ENCODE measurements at places on chromosomes 12 and 14.

DNA sequence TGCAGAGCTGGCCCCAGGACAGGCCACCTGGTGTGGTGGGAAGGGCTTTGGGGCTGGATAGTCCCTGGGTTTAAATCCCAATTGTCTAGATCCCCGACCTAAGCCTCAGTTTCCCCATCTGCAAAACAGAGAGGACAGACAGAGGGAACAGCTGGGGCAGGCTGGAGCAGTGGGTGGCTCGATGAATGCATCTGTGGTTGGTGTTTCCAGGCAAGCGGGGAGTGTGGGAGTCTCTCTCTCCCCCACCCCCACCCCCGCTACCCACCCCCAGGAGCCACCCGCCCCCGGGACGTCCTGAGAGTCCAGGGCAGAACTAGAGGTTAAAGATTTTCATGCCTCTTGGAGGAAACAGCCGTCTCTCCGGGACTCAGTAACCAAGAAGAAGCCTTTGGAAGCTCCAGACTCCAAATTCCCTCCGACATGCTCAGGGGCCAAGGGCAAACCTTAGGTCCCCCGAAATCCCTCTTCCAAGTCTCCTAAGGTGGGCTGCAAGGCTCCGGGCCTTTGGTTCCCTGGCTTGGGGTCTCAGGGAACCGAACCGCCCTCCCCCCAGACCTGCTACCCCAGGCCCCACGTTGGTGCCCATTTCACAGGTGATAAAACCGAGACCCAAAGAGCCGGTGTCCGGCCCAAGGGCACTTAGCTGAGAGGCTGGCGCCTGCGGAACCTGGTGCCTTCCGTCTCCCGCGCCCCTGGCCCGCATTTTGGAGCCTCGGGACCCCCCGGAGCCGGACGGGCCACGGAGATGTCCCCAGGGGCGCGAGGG, 474 bp downstream of the TRPV4 start:
- DNase-seq, result no peak

GRCh38 chr12:113314121-113314529, 20.8 kb downstream of the SLC8B1 start:
- no peak for DNase-seq

DNA sequence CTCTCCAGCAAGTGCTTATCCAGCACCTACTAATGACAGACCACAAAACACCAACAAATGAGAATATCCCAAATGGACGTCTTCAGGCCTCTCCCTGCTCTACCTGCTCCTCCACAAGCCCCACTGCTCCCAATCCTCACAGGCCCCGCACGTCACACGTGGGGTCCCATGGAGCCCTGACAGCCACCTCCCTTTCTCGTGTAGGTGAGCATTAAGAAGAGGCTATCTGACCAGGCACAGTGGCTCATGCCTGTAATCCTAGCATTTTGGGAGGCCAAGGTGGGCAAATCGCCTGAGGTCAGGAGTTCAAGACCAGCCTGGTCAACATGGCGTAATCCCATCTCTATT, 5.4 kb downstream of the RIMBP2 start:
- no peak for DNase-seq

- DNase-seq, result no peak
Measured at GRCh38 chr12:124205405-124205804, 89.5 kb upstream of the RFLNA start.

GRCh38 chr12:52382854-52383253, 2.6 kb downstream of the KRT84 start:
- no peak for DNase-seq

GRCh38 chr14:72947366-72948160, 21.3 kb downstream of the DCAF4 start:
- no peak for DNase-seq

- DNase-seq, result no peak
Measured at GRCh38 chr12:46435029-46435428, 62.5 kb upstream of the SLC38A2 start.

DNA sequence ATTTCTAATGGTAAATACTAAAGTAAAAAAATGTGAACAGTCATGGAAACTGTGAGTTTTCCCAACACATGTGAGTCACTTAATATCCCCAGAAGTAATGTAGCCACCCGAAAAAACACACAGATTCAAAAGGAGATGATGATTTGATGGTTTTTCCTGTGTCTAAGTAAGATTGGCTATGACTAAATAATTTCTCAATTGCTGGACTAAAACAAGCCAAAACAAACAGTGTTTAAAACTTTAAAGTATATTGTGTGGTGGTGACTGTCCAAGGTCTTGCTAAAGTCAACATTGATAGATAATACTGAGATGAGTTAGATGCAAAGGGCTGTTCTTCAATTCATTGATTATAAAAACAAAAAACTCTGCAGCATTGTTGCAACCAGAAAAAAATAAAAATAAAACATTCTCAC, 89.6 kb upstream of the SOX5 start:
- DNase-seq, result peak; percentile 70

DNA sequence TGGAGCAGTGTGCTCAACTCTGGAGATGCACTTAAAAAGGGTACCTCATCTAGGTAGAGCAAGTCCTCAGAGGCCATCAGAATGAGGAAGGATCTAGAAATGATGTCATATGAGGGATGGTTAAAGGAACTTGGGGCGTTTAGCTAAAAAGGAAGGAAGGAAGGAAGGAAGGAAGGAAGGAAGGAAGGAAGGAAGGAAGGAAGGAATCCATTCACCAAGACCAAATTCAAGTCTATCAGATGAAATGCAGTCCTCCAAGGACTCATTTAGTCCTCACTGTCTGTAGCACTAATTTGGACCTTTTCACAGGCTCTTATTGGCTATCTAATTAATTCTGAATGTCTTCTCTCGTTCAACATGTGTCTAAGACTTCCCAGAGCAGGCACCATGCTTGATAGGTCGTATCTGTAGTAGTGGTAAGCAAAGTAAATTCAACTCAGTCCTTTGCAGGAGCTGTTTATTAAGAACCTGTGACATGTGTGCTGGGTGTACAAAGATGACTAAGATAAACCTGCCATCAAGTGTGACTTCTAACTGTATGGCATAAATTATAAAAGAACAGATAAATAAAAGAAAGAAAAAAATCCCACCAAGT, 63.5 kb downstream of the LLPH start:
- no peak for DNase-seq

- DNase-seq, result no peak
Measured at GRCh38 chr12:89663577-89664357, 44.9 kb downstream of the ATP2B1 start.

GRCh38 chr12:107736914-107737313, 24.0 kb downstream of the PRDM4 start:
- DNase-seq, result no peak

- no peak for DNase-seq
Measured at GRCh38 chr14:32009221-32009975, 67.7 kb upstream of the ARHGAP5 start.

- no peak for DNase-seq
Measured at GRCh38 chr14:105316968-105317510, 2.5 kb downstream of the PACS2 start.

- DNase-seq, result peak; percentile 65
Measured at GRCh38 chr12:62192180-62192902, 67.9 kb upstream of the USP15 start.

DNA sequence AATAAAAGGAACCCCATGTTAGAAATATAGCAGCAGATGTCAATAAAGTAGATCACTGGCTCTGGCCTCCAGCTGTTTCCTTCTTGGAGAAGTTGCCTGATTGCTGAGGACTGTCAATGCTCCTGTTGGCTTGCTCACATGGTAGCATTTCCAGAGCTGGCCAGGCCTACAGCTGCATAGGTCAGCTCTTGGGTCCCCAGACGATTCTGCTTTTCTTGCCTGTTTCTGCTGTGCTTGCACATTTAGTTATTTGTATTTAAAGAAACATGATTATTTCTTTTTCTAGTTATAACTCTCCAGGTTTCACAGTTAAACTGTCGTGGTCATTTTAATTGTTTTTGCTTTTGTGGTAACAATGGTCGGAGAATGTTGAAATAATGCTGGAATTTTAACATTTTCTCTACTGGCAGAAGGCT, 7.2 kb downstream of the NAV3 start:
- no peak for DNase-seq

DNA sequence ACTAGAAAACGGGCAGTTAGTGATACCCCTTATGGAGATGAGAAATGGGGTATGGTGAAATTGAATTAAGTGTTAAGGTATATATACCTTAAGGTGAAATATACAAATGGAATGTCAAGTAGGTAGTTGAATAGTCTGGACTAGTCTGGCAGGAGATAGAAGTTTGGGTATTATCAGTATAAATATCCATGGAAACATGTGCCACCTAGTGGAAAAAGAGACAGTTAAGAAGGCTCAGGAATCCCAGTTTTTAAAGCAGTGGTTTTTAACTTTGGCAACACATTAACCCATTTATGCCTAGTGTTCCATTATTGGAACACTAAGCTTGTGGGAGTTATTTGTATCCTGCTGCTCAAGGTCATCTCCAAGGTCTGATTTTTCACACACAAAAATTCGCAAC, 38.6 kb upstream of the TPH2 start:
- no peak for DNase-seq

GRCh38 chr14:103897075-103897947, 30.9 kb upstream of the TDRD9 start:
- DNase-seq, result no peak

DNA sequence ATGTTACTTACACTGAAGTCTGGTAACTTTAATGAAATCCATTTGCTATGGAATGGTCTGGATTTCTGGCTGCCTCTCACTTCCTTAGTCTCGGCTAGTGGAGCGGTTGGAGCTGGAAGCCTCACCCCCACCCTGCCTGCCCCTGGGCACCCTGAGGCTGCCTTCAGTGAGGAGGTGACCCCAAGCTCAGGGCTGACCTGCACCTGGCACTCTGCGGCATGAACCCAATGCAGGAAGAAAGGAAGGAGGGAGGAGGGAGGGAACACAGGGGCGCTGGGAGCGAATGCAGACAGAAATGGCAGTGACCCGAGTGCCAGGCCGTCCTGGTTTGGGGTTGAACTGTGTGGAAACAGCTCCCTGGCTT, 353.1 kb downstream of the TMEM121 start:
- no peak for DNase-seq

DNA sequence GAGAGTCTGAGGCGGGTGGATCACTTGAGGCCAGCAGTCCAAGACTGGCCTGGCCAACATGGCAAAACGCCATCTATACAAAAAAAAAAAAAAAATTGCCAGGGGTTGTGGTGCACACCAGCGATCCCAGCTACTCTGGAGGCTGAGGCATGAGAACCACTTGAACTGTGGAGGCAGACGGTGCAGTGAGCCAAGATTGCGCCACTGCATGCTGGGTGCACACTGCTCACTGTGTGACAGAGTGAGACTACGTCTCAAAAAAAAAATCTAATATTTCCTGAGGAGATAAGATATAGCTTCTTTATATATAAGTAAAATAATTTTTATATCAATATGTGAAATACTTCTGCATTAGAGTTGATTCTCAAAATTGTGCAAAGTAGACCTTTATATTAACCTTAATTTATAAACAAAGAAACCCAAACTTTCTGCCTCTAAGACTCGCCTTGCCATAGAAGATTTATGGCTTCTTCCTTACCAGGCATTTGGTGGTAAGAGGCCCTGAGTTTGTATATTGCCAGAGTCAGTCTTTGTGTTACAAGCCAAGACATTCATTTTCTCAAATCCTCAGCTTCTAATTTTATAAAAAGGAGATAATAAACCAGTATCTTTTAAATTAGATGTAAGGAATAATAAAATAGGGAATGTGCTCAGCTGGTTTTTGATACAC, 1226.7 kb downstream of the FLRT2 start:
- DNase-seq, result no peak

DNA sequence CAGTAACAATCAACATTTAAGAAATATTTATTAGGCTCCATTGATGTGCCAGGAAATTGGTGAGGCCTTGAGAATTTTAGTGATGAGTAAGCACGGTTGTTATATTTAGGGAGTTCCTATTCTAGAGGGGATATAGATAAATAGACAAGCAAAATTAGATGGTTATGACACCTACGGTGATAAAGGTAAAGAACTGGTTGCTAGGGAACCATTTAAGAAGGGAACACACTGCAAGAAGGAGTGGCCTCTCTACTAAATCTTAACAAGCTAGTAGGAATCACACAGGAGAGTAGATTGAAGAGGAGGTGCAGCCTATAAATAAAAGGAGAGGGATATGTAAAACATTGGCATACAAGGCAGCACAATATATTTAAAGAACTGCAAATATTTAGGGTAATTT, 155.2 kb downstream of the LRIG3 start:
- no peak for DNase-seq

- no peak for DNase-seq
Measured at GRCh38 chr12:17778242-17778641, 311.8 kb downstream of the RERGL start.

GRCh38 chr14:96320605-96321004, 42.5 kb downstream of the ATG2B start:
- no peak for DNase-seq

DNA sequence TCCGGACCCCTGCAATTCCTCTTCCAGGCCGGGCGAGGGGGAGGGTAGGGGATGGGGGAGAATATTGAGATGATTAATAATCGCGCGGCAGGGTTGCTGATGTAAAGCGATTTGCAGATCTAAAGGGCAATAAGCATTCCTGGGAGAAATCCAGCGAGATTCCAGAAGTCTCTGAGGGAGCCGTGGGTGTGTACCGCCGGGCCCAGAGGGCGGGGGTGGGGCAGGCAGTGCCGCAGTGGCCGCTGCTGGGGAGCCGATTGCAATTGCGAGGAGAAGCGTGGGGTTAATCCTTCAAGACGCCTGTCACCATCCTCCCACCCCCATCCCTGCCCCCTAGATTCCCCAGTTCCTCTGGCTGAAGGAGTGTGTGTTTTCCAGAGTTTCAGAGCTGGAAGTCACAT, 16.4 kb downstream of the FOS start:
- no peak for DNase-seq

GRCh38 chr12:131239384-131240094, 285.8 kb downstream of the ADGRD1 start:
- DNase-seq, result no peak

DNA sequence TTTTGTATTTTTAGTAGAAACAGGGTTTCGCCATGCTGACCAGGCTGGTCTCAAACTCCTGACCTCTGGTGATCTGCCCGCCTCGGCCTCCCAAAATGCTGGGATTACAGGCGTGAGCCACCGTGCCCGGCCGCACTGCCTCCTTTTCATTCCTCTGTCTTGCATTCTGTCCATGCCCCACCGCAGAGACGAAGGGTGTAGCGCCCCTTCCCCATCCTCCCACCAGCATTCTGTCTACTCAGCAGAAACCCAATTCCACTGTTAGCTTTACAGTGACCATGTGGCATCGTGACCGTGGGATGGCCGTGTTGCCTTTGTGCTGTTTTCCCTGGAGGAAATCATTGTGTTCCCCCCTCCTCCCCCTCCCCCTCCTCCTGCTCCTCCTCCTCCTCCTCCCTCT, 10.3 kb downstream of the TEX22 start:
- no peak for DNase-seq

- DNase-seq, result no peak
Measured at GRCh38 chr12:42208574-42208973, 29.5 kb downstream of the YAF2 start.

DNA sequence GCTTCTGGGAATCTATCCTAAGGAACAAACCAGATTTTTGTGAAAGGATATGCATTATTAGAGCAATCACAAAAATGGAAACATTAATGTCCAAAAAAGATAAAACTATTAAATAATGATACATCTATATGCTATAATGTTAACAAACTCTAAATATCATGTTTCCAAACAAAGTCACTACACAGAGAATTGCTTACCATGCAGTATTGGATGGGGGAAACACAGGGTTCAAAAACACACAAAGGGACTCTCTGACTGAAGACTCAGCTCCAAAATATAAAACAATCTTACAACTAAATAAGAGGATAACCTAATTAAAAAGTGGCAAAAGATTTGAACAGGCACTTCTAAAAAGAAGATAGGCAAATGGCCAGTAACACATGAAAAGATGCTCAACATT, 304.2 kb downstream of the DPF3 start:
- no peak for DNase-seq
